ENCODE measurements at places on chromosomes 11 and 22. TPM values are rescaled to one million over a fixed set of nuclear protein-coding genes. Genes with fewer than 3 reads are reported as not detected.

The VSIG10L2 gene
- total RNA-seq: not detected

The INSC gene
- total RNA-seq: 5.8 TPM

The GRK3 gene
- total RNA-seq: 6.5 TPM

The CLCF1 gene
- total RNA-seq: 7.0 TPM

The THRSP gene
- total RNA-seq: not detected

The SAA4 gene
- total RNA-seq: not detected

The DSCAML1 gene
- total RNA-seq: not detected

- peaks cover 6% of the 10 kb centered on the region for H3K4me1 ChIP-seq
- H3K27me3 ChIP-seq: no peaks in the 10 kb centered on the region
- no peak overlapping the region for H3K27ac ChIP-seq
- no peak overlapping the region for H3K4me3 ChIP-seq
- peak; percentile 63 for DNase-seq
These were observed 130.1 kb downstream of the SOX6 start for GRCh38 chr11:16226245-16226644.

DNA sequence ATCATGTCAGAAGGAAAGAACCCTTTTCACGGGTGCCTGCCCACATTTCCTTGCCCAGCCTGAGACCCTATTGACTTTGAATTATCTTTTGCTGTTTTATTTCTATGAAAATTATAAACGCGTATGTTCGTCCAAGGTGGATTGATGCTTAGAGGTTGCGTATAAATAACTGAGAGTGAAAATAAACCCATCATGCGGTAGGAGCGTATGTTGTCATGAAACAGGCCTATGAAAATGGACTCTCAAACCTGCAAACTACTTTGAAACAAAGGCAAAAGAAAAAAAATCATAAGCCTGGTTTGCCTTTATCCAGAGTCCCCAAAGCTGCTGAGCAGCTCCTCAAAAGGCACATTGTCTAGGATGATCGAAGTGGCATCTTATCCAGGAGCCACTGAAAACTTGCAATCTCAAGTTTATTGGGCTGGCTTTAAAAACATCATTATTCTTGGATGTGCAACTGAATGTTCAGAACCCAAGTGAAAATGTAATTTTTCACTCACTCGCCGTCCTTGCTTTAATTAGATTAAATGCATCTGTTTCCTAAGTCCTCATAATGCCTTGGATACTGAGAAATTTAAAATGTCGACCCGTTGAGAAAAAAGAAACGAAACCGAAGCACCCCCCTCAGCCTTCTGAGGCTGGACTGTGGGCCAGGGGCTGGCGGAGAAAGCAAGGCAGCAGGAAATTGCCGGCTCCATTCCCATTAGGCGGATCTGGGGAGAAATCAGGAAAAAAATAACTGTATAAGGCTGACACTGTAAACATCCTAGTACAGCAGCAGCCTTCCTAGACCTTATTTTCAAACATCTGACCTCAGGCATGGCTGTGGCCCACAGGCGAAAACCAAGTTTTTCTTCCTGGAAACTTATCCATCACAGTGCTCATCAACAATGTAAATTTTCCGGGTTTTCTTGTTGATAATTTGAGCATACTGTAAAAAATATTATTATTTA is 82.9 kb upstream of the PPARA start:
- no peaks in the 10 kb centered on the region for H3K27me3 ChIP-seq
- H3K4me3 ChIP-seq: peak overlapping the region; percentile 74
- H3K36me3 ChIP-seq: peaks cover 42% of the 10 kb centered on the region
- H3K27ac ChIP-seq: peak overlapping the region; percentile 100
- H3K4me1 ChIP-seq: peaks cover 47% of the 10 kb centered on the region
- peak; percentile 55 for DNase-seq

GRCh38 chr22:45680932-45681700 is 9.5 kb downstream of the ATXN10 start:
- peak; percentile 48 for DNase-seq
- peaks cover 10% of the 10 kb centered on the region for H3K36me3 ChIP-seq
- H3K4me3 ChIP-seq: no peak overlapping the region
- no peak overlapping the region for H3K27ac ChIP-seq
- H3K27me3 ChIP-seq: no peaks in the 10 kb centered on the region
- H3K4me1 ChIP-seq: peaks cover 20% of the 10 kb centered on the region

DNA sequence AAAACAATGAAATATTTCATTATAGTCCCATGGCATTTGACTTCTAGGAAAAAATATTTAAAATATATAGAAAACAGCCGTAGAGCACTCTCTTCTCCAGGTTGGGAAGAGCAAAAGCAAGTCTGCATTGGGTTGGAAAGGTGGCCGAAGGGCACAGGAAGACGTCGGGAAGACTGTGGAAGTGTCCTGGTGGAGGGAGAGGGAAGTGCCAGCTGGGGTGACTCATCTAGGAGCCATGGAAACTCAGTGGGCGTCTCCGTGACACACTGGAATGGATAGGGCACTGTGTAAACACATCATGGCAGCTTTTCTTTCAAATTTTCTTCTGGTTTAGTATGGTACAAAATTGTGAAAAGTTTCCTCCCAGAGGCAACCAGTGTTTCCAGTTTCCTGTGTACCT is 12.7 kb downstream of the GTPBP1 start:
- H3K4me3 ChIP-seq: no peak overlapping the region
- H3K27me3 ChIP-seq: no peaks in the 10 kb centered on the region
- DNase-seq: peak; percentile 91
- peak overlapping the region; percentile 60 for H3K27ac ChIP-seq

GRCh38 chr11:86288776-86289507 is 13.1 kb upstream of the HIKESHI start:
- no peaks in the 10 kb centered on the region for H3K27me3 ChIP-seq
- H3K4me3 ChIP-seq: no peak overlapping the region
- no peak overlapping the region for H3K27ac ChIP-seq
- no peak for DNase-seq

- no peaks in the 10 kb centered on the region for H3K27me3 ChIP-seq
- no peak for DNase-seq
- H3K27ac ChIP-seq: no peak overlapping the region
- H3K4me3 ChIP-seq: no peak overlapping the region
- H3K4me1 ChIP-seq: peaks cover 7% of the 10 kb centered on the region
These were observed 130.5 kb downstream of the FAM76B start for GRCh38 chr11:95659088-95659487.

DNA sequence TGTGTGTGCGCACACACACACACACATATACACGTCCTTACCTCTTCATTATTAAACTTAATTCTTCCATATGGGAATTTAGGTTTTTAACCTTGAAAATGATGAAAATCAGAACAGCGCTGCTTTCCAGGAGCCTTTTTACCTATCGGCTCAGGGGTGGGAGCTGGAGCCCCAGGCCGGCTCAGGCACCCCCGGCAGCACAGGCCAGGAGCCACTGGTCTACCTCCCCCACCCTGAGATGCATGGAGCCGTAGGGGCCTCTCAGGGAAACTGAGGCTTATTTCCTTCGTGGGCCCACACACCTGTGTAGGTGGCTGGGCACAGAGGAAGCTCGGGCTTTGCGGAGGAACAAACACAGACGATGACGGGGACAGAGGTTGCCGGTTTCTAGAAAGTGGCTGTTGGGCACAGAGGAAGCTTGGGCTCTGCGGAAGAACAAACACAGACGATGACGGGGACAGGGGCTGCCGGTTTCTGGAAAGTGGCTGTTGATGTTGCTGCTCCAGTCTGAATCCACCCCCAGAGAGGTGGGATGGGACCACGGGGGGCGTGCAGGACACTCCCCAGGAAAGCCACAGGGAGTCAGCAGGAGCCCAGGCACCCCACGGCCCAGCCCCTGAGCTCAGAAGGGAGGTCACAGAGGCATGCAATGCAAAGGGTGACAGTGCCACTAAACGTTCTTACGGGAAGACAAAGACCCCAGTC is 149.4 kb downstream of the BRD1 start:
- H3K36me3 ChIP-seq: no peaks in the 10 kb centered on the region
- no peaks in the 10 kb centered on the region for H3K27me3 ChIP-seq
- no peak overlapping the region for H3K27ac ChIP-seq
- H3K4me3 ChIP-seq: no peak overlapping the region
- H3K4me1 ChIP-seq: no peaks in the 10 kb centered on the region
- DNase-seq: no peak

DNA sequence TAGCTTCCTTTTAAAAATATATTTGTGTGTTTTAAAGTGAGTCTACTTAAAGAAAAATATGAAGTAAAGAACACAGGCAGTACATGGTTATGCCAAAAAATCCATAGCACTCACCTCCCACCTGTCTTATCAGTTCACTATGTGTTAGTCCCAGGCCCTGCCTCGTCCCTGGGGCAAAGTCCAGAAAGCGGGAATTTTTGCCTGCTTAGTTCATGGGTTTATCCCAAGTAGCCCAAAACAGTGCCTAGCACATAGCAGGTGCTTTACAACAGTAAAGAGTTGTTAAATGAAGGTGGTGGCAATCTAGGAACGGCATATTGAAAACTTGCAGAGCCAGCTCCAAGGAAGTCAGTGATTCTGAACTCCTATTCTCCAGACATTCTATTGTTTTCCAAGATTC is 154.0 kb downstream of the MN1 start:
- DNase-seq: no peak
- peaks cover 25% of the 10 kb centered on the region for H3K27me3 ChIP-seq
- no peak overlapping the region for H3K4me3 ChIP-seq
- no peaks in the 10 kb centered on the region for H3K36me3 ChIP-seq
- H3K27ac ChIP-seq: no peak overlapping the region

GRCh38 chr22:26314171-26314570 is 114.9 kb upstream of the ASPHD2 start:
- H3K36me3 ChIP-seq: no peaks in the 10 kb centered on the region
- H3K27me3 ChIP-seq: peaks cover 42% of the 10 kb centered on the region
- no peak for DNase-seq
- H3K27ac ChIP-seq: no peak overlapping the region
- no peak overlapping the region for H3K4me3 ChIP-seq
- H3K4me1 ChIP-seq: no peaks in the 10 kb centered on the region

GRCh38 chr11:11022125-11022730 is 164.4 kb upstream of the ZBED5 start:
- H3K4me1 ChIP-seq: peaks cover 9% of the 10 kb centered on the region
- no peak overlapping the region for H3K4me3 ChIP-seq

- no peak for DNase-seq
- H3K36me3 ChIP-seq: no peaks in the 10 kb centered on the region
- no peaks in the 10 kb centered on the region for H3K27me3 ChIP-seq
- H3K4me1 ChIP-seq: no peaks in the 10 kb centered on the region
These were observed 17.1 kb downstream of the OR6Q1 start for GRCh38 chr11:58047818-58048217.

- peaks cover 59% of the 10 kb centered on the region for H3K4me1 ChIP-seq
- peak; percentile 76 for DNase-seq
- H3K4me3 ChIP-seq: peak overlapping the region; percentile 10
- H3K27ac ChIP-seq: peak overlapping the region; percentile 92
These were observed 1.0 kb upstream of the ROBO4 start for GRCh38 chr11:124898711-124899110.

GRCh38 chr11:1499261-1499890 is 12.8 kb upstream of the MOB2 start:
- DNase-seq: no peak
- no peaks in the 10 kb centered on the region for H3K27me3 ChIP-seq
- no peak overlapping the region for H3K4me3 ChIP-seq
- H3K4me1 ChIP-seq: peaks cover 14% of the 10 kb centered on the region
- H3K36me3 ChIP-seq: peaks cover 18% of the 10 kb centered on the region

Measured in MCF 10A (cell line).